EL (cell line): ENCODE measurements at places on chromosomes 1 and 21.

DNA sequence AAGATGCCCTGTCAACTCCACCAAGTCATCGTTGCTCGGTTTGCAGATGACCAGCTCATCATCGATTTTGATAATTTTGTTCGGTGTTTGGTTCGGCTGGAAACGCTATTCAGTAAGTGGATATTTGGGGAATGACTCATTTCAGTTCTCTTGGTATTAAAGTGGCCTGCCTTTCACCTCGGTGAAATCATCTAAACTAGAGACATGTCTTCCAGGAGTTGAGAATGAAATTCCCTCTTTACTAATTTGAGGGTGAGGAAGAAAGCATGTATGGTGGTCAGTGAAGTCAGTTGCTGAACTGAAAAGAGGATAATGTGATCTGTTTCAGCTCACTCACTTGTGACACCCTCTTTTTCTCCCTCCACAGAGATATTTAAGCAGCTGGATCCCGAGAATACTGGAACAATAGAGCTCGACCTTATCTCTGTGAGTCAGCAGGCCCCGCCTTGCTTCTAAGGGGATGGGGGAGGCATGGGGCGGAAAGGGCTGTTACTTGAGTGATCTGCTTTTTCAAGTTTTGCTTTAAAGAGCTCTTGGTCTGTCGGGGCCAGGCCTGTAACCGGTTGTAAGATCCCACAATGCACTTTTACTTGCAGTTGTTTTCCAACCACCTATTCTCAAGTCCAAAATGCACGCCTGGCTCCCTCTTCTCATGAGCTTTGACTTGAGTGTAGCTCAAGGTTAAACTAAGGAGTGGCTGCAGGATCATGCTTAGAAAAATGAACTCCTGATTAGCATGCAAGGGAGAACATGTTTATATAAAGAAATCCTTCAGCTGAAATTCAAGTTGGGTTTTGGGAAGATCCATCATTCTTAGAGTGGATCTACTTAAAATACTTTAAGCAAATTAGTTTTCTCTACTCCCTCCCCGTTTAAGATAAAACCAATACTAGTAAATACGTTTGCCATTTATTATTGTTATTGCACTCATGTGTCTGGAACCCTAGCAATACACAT lies 59.8 kb downstream of the CAPN2 start:
- DNase-seq = peak; percentile 87

DNA sequence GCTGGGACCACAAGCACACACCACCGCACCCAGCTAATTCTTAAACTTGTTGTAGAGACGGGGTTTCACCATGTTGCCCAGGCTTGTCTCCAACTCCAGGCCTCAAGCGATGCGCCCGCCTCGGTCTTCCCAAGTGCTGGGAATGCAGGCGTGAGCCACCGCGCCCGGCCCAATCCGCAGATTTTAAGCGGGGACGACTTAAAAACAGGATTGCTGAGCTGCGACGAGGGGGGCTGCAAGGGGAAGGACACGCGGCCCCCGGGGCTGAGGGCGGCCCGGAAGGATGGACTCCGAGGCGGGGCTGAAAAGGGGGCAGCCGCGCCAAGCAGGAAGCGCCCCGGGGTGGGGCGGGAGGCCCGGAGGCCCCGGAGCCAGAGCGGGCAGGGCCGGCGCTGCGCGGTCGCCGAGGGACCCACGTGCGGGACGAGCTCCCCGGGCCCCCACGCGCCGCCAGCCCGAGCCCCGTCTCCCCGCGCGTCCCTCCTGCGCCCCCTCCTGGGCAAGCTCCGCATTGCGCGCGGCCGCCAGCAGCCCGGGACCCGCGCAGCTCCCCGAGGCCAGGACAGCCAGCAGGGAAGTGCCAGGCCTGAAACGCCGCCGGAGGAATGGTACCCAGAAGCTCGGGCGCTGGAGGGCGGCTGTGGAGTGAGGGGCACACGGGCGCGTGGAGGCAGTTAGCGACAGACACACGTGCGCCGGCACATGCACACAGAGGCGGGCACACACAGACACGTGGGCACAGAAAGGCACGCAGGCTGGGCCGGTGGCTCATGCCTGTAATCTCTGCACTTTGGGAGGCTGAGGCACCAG lies 5.5 kb upstream of the PRKCZ start:
- DNase-seq = peak; percentile 63

- no peak for DNase-seq
These were observed 66.0 kb upstream of the SCYL3 start for GRCh38 chr1:169959686-169960085.

DNA sequence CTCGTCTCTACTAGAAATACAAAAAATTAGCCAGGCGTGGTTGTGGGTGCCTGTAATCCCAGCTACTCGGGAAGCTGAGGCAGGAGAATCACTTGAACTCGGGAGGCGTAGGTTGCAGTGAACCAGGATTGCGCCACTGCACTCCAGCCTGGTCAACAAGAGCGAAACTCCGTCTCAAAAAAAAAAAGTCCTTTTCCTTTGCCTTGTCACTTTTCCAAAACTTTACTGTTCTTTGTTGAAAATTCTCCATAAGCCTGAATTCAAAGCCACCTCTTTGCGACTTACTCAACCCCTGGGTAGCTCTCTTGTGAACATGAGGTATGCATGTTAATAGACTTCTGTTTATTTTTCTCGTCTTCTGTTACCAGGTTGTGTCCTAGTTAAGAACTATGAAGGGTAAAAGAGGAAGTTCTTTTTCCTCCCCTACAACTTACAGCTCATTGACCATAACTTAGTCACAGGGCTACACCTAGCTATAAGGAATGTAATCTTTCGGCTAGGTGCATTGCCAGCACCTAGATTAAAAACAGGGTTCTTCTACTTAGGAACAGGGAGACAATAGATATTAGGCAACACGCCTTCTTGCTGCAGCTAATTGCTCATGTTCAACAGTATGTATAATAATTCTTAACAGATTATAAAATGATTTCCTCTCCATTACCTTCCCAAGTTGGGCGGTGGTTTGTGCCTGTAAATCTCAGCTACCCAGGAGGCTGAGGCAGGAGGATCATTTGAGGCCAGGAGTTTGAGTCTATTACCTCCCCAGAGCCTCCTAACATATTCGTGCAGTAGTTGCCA lies 40.9 kb downstream of the PTAFR start:
- DNase-seq = no peak

DNA sequence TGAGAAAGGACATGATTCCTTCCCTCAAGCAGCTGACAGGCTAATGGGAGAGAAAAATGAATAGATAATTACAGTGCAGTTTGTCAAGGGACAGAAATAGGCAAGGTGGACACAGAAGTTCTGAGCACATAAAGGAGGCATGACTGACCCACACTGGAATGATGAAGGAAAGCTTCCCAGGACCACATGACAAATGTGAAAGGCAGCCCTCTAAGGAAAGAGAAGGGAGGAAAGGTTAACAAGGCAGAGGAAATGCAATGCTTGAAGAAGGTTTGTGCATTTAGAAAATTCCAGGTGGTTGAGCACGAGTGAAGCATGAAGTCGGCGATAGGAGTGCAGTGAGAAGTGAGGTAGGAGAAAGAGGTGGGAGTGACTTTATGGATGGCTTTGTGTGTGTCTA lies 37.4 kb downstream of the LAMC2 start:
- DNase-seq = peak; percentile 40

- DNase-seq = no peak
These were observed 12.2 kb upstream of the STXBP3 start for GRCh38 chr1:108734171-108734865.

DNA sequence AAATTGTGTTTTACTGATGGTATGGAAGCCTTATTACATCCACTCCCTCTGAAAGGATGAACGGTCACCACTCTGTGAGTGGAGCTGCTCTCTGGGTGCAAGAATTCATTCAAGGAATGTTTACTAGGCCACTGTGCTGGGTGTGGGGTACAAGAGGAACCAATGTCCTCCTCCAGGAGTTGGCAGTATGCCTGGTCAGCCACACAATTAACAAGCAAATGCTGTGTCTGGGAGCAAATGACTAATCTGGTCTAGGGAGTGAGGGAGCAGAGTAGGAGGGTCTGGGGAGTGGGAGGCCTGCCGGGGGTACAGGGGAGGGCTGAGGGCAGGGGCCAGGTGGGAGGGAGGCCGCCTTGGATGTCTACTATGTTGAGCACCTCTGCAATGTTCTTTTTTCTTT lies 27.2 kb upstream of the TDRD10 start:
- peak; percentile 88 for DNase-seq

DNA sequence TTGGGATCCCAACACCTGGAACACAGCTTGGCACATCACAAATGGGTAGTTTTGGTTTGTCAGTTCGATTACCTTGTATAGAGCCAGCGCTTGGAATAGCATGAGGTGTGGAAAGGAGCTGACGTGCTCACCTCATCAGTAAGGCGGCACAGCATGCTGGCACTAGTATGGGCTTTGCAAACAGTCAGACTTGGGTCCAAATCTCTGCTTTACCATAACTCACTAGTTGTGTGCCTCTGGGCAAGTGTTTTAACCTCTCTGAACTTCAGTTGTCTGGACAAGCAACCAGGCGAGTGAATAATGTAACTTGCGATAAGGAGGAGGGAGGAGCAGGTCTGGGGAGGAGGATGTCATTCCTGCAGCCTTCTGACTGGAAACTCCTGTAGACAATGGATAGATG lies 26.3 kb upstream of the NEK2 start:
- no peak for DNase-seq

- DNase-seq = peak; percentile 81
These were observed 1180.3 kb upstream of the B3GALT2 start for GRCh38 chr1:194366705-194367104.

DNA sequence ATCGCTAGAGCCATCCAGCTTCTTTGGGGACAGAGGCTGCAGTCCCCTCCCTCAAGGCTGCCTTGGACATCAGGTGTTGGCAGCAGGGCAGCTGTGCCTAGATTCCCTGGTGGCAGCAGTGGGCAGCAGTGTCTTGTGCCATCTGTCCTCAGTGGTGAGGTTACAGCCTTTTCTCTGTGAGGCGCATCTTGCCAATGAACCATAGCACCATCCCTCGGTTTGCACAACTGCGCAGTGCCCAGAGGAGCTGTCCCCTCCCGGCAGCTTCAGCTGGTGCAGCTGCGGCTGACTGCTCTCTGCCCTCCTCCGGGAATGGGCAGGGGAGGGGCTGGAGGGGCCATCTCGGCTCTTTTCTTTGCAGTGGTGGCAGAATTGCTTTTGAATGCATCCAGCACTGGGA lies 59.0 kb upstream of the C8B start:
- DNase-seq = no peak

GRCh38 chr1:167671727-167672511 lies 41.9 kb downstream of the RCSD1 start:
- no peak for DNase-seq

GRCh38 chr1:79322511-79323027 lies 316.0 kb upstream of the ADGRL4 start:
- DNase-seq = peak; percentile 47

DNA sequence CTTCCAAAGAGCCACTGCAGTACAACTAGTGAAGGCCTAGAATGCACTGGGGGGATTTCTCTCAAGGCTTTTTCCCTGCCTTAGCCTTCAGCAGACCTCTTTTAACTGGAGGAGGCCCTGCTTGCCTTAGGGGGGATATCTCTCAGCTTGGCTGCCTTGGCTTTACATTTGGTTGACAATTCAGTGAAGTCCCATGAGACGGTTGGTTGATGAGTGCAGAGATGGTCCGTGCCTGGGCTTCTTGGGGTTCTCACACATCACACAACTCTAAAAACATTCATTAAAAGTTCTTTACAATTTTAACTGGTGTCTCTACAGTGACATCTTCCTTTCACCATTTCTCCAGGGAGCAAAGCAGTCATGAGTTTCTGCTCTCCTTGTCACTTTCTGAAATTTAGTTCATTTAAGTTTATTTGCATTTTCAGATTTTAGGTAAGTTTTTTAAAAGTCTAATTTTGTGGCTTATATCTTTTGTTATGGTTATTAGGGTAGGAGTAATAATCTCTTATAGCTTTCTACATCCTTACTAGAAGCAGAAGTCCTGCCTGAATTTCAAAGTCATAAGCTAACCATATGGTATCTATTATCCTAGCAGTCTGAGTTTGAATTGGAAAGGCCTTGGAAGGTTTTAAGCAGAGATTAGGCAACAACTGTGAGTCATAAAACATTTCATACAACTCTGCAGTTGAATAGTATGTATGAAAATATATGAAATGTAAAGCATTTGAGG lies 487.6 kb downstream of the DPYD start:
- peak; percentile 82 for DNase-seq

GRCh38 chr1:81597720-81598426 lies 202.9 kb upstream of the ADGRL2 start:
- DNase-seq = no peak

- no peak for DNase-seq
These were observed 681 bp upstream of the VANGL2 start for GRCh38 chr1:160399544-160400222.

- DNase-seq = no peak
These were observed 62.9 kb downstream of the RIPK4 start for GRCh38 chr21:41703857-41704501.

DNA sequence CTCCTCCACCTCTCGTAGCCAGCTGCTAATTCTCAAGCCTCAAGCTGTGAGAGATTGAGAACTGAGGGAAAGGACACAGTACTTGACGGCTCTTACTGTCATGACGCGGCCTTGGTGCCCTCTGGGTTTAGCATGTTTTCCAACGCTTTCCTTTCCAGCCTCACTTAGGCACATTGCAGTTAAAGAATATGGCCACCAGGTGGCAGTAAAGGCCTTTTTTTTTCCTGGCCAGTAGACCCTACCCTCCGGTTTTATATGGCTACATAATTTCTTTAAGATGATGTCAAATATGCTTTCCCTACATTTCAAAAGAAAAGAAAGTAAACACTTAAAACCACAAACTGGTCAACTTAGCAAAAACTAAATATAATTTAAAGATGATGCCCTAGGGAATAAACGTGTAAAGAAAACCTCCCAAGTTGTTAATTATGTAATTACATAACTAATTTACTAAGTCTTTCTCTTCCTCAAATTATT lies 56.8 kb upstream of the PRDX6 start:
- DNase-seq = peak; percentile 85

GRCh38 chr21:22791986-22792560 lies 1793.9 kb downstream of the NCAM2 start:
- DNase-seq = peak; percentile 21

DNA sequence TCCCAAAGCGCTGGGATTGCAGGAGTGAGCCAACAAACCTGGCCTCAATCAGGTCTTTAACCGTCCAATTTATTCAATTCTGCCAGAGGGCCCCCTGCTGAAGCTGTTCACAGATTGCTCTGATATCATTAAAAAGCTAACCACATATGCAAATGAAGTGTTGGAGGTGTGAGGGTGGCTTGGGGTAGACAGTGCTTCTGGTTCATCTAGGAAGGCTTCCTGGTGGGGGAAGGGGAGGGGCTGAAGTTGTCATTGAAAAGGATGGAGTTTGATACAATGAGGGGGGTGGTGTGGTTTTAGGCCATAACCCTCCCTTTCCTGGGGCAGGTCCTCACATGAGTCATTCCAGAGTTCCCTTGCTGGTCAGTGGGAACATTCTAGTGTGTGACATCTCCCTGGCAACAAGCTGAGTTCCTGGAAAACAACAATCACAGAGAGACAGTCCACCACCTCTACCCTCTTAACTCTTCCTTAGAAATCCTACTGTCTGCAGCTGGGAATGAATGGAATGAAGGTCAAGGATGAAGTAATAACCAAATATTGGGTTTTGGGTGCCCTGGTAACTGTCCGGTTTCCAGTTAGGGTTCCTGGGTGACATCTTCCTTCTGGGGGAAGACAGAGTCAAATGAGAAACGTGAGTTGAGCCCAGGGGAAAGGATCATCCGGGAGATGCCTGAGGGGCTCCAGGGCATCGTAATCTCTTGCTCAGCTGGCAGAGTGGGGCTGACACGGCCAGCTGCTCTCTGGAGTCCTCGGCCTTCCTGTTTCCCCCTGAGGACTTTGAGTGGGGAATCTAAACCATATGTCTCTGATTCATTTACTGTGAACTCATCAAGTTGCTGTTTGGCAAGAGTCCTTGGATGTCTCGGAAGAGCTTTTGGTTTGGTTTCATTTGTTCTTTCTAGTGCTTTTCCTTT lies 32.2 kb downstream of the BATF3 start:
- DNase-seq = peak; percentile 97

- no peak for DNase-seq
These were observed 9.6 kb downstream of the OSCP1 start for GRCh38 chr1:36440646-36441045.
